ENCODE measurements at places on chromosomes 12 and 14. TPM values are rescaled to one million over a fixed set of nuclear protein-coding genes. Genes with fewer than 3 reads are reported as not detected.

Gene FOXN4
- polyA plus RNA-seq: 0.15 TPM

Gene GLT8D2
- 51.9 TPM for polyA plus RNA-seq

Gene TTC6
- 0.06 TPM for polyA plus RNA-seq

DNA sequence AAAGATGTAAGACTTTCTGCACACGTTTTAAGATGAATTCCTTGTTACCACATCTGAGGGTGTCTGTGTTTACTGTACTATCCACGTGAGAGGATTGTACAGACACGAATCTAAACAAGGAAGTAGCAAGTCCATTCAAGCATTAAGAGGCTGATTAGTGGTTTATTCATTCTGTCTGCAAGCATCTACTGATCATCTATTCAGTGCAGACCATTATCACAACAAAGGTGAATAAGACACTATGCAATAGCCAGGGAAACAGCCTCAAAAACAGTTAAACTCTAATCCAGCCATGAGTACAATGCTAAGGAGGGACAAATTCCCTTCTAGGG lies 111.6 kb upstream of the PZP start:
- no peak for DNase-seq

- DNase-seq: no peak
Measured at GRCh38 chr12:67722296-67722695, 73.8 kb downstream of the DYRK2 start.

DNA sequence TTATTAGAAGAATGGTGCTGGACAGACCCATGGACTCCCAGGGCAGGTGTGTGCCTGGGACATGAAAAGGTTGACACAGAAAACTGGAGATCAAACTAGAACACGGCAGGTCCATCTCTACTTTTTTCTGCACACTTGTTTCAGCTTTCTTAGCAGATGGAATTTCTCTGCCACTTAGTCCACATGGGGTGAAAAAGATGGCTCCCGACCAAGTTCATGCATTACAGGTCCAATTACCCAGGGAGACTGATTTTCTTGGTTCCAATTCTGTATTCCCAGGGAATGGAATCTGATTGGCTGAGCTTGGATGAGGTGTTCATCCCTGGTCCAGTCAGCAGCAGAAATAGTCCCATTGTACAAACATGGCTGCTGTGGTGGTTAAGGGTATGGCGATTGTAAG lies 238.9 kb upstream of the SRRM4 start:
- no peak for DNase-seq

Data from forelimb muscle (tissue), 1 donor.